ENCODE measurements at places on chromosomes 2 and 18.

GRCh38 chr2:165924946-165925345 lies 28.6 kb downstream of the TTC21B start:
- DNase-seq: no peak

- no peak for DNase-seq
Measured at GRCh38 chr18:39863916-39864315, 2091.1 kb upstream of the PIK3C3 start.

GRCh38 chr2:98731041-98731893 lies at the start of gene MGAT4A:
TSS of gene MGAT4A (minus strand) at chr2:98731132. CDS start at chr2:98726332, 4,800 bp downstream.
- DNase-seq: peak; percentile 60

DNA sequence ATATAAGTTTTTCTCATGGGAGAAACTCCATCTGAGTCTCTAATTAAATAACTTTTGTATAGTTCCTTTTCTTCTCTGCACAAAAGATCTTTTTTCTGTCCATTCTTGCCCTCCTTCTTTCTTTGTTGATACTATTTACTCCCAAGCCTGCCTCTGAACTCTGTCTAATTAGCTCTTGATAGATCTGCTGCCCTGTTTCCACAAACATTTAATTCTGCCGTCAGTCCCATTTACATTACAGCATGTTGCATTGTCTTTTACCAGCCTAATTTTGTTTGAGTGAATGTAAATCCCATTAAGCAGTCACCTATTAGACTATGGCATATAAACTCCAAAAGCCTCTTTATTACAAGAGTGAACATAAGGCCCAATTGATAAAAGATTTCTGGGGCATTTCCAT lies 254.4 kb downstream of the ERBB4 start:
- DNase-seq: no peak

- DNase-seq: no peak
Measured at GRCh38 chr2:171406044-171406443, 27.7 kb downstream of the METTL8 start.
